ENCODE measurements at places on chromosomes 12 and 14.
A peak's percentile ranks its signal among the peaks of the same experiment; 100 is the strongest.

DNA sequence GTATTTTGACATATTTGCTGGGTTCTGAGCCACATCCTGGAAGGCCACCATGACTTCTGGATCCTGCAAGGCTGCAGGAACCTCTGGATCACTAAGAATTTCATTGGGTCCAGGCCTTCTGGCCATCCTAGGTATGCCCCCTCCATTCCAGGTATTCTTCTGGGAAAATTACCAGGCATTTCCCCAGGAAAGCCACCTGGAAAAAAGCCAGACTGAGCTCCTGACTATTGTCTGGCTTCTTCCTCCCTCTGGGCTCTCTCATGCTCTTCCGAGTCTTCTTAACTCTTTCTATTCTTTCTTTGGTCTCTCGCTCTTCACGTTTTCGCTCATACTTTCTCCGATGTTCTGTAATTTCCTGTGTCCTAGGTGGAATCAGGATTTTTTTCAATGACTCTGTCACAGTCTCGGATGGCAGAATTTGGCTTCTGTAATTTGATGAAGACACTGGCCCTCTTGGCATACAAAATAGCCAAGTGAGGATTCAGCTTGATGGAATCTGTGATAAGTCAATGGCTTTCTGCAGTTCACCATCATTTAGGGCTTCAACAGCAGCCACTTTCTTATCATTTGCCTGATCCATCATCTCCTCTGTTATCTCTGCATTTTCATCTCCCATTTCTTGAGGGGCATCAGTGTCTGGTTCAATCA lies 42.6 kb downstream of the ATP23 start:
- DNase-seq, result no peak

- DNase-seq, result no peak
Measured at GRCh38 chr12:52558781-52559445, 6.0 kb upstream of the KRT71 start.

DNA sequence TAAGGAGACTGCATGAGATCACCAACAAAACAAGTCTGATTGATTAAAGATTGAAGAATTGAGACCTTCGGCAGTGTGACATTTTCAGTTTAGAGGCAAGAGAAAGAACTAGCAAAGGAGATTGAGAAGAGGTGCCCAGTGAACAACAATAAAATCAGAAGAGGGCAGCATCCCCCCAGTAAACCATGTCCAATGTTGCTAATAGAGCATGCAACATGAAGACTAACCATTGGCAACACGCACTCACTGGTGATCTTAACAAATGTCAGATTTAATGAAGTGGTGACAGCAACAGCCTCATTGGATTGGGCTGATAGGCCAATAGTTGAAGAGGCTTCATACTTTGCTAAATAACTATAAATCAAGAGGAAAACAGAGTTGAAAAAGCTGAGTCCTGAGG lies 20.7 kb upstream of the TAS2R14 start:
- no peak for DNase-seq

DNA sequence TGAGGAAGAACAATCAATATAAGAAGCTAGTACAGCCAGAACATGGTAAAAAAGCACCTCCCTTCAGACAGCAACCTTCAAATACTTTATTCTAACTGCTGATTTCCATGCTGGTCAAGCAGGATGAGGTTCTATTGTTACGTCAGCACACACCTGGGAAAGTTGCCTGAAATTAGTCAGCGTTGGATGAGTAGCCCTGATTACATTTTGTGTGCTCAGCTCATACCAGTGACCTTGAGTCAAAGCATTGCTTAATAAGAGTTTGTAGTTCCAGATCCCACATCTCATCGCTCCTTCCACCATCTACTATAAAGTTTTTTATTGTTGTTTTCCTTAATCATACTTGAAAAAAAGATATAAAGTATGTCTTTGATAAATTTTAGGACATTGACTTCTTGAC lies 361.5 kb downstream of the EGLN3 start:
- peak; percentile 87 for DNase-seq

- DNase-seq, result no peak
Measured at GRCh38 chr14:80930095-80930494, 11.4 kb downstream of the CEP128 start.

All from epithelial cell of prostate (primary cell).